Activated T-helper 1 cell treated with anti-CD3 and anti-CD28 coated beads, Interleukin-2, amount 50 U/mL, for 16 hours (primary cell): ENCODE measurements at places on chromosomes 12 and 14.

- DNase-seq: peak; percentile 30
Measured at GRCh38 chr12:49622501-49623141, 740 bp upstream of the PRPF40B start.

DNA sequence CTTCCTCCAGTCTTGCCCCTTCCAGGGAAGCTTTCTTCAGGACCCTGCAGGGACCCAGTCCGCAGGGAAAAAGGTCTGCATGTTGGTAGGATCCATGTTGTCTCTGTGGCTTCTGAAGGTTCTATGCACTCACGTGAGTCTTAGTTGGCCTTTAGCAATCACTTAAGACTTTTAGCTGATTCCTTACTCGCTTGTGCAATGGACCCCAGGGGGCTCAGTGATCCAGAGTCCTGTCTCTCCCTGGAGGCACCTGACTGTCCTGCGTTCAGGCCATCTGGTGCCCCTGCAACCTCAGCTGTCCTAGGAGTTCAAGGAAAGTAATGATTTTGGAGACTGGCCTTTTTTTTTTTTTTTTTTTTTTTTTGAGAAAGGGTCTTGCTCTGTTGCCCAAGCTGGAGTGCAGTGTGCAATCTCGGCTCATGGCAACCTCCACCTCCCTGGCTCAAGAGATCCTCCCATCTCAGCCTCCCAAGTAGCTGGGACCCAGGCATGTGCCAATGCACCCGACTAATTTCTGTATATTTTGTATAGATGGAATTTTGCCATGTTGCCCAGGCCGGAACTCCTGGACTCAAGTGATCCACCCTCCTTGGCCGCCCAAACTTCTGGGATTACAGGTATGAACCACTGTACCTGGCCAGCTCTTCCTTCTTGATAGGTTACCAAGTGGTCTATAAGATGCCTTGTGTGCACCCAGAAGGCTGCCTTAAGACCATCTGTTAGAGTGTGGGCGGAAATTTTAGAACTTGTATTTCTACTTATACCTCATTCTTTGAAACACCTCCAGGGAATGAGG is 4.6 kb downstream of the IFI27L2 start:
- DNase-seq: no peak

- no peak for DNase-seq
Measured at GRCh38 chr12:113724794-113725556, 241.2 kb downstream of the RBM19 start.

GRCh38 chr14:23379366-23380196 is 2.7 kb downstream of the CMTM5 start:
- DNase-seq: peak; percentile 36

DNA sequence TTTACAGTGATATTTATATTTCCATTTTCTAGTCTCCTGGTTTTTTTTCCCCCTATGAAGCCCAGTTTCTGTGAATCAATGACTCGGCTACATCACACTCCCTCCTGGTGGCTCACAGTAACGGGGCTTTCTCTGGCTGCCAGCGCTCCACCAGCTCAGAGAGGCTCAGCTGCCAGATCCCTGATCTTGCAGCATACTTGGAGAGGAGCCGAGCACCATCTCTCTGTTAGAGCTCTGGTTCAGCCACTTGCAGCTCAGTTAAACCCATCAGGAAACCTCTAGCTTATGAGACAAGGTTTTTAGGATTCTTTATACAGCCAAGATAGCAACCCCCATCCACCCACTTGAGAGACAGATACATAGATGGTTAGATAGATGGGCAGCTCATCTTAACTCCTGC is 74.6 kb downstream of the CIT start:
- DNase-seq: no peak
